Glomerular endothelial cell (primary cell): ENCODE measurements at places on chromosomes 1 and 21. TPM values are rescaled to one million over a fixed set of nuclear protein-coding genes. Genes with fewer than 3 reads are reported as not detected.

The KRTAP19-3 gene
- total RNA-seq = not detected in 2 replicates

The NCAM2 gene
- total RNA-seq = 7.6 and 16.6 TPM in 2 replicates

The OR2M2 gene
- not detected in 2 replicates for total RNA-seq

The CR1L gene
- total RNA-seq = not detected in 2 replicates

The PGLYRP4 gene
- total RNA-seq = not detected in 2 replicates

The RGS1 gene
- not detected in 2 replicates for total RNA-seq

The IL12RB2 gene
- not detected in 2 replicates for total RNA-seq

The TMPRSS15 gene
- total RNA-seq = not detected in 2 replicates

The RAP1GAP gene
- 0.82 TPM in 1 of 2 replicates, not detected in the other for total RNA-seq

The FGR gene
- not detected in 2 replicates for total RNA-seq

The NID1 gene
- total RNA-seq = 195 and 321 TPM in 2 replicates

The ST6GALNAC5 gene
- 0.29 TPM in 1 of 2 replicates, not detected in the other for total RNA-seq

The GBP2 gene
- 49.8 and 52.7 TPM in 2 replicates for total RNA-seq

The PIP5K1A gene
- total RNA-seq = 36.4 and 45.3 TPM in 2 replicates

The ANGPTL1 gene
- total RNA-seq = not detected in 2 replicates

The OLIG1 gene
- total RNA-seq = not detected in 2 replicates

The NPHS2 gene
- not detected in 2 replicates for total RNA-seq

The PLA2G2C gene
- not detected in 2 replicates for total RNA-seq

The MYOG gene
- total RNA-seq = not detected in 2 replicates

The CASQ1 gene
- total RNA-seq = not detected in 2 replicates

The CEPT1 gene
- total RNA-seq = 16.2 and 31.3 TPM in 2 replicates
